Esophagus squamous epithelium (tissue), 5 donors: ENCODE measurements at places on chromosomes 3 and 15.

DNA sequence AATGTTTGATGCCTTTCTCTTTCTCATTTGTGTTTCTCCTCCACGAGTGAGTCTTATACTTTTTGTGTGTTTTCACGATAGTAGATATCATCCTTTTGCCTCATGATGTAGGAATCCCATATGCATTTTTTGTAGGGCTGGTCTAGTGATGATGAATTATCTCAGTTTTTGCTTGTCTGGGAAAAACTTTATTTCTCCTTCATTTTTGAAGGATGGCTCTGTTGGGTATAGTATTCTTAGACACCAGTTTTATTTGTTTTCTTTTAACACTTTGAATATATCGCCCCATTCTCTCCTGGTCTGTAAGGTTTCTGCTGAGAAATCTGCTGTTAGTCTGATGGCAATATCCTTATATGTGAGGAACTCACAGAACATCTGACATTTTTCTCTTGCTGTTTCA lies 18.3 kb downstream of the CEP63 start:
- no peak for DNase-seq

GRCh38 chr15:29750754-29751153 lies 71.5 kb downstream of the TJP1 start:
- no peak for DNase-seq

GRCh38 chr3:190182418-190183043 lies 61.8 kb upstream of the P3H2 start:
- DNase-seq, result no peak

- DNase-seq, result no peak
These were observed 91.8 kb downstream of the ABHD5 start for GRCh38 chr3:43782541-43782940.

- DNase-seq, result no peak
These were observed 34.5 kb downstream of the RUVBL1 start for GRCh38 chr3:128089135-128089534.

- no peak for DNase-seq
These were observed 2.1 kb upstream of the DOCK3 start for GRCh38 chr3:50672656-50673055.

DNA sequence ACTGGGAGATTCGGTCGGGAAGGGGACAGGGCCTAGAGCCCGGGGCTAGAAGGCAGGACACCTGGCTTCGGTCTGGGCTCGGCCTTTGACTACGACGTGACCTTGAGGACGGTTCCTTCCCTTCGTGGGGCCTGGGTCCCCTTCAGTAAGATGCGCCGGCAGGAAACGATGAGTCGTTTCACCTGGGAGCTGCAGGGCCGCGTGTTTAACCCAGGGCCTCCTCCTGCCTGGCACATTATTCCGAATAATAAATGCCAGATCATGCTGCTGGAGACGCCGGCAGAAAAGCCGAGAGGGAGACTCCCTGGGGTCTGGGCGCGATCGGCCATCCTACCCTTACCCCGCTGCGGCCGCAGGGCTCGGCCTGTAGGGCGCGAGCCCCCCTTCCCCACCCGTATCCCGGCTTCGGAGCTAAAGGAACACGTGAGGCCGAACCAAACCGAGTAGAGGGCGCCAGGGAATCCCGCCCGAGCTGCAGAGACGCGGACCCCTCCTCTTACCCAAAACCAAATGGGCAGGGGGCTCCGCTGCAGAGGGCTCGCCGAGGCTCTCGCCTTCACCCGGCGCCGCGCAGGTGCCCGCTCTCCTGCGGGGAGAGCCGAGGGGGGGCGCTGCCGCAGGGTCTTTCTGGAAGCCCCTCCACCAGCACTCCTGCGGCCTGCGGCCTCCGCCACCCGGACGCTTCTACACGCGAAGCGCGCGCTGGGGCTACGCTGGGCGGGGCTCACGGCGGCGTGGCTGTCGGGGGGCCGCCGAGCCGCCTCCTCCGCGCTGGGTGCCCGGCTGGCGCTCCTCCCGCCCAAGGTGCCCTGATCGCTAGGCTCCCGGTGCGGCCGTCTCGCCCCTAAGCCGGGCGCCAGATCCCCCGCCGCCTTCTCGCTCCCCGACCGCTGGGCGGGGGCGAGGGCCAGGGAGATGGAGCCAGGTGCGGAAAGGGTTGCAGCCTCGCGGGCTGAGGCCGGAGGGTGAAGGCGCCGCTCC lies at the start of gene BDH1:
Gene BDH1, minus strand, starts transcription at position 688 of the 981 bp plus-strand sequence. CDS start 9,525 bp downstream, outside the sequence.
- DNase-seq, result no peak

GRCh38 chr3:36428445-36428844 lies 48.1 kb downstream of the STAC start:
- no peak for DNase-seq

GRCh38 chr3:114962189-114962588 lies 184.9 kb downstream of the ZBTB20 start:
- no peak for DNase-seq

DNA sequence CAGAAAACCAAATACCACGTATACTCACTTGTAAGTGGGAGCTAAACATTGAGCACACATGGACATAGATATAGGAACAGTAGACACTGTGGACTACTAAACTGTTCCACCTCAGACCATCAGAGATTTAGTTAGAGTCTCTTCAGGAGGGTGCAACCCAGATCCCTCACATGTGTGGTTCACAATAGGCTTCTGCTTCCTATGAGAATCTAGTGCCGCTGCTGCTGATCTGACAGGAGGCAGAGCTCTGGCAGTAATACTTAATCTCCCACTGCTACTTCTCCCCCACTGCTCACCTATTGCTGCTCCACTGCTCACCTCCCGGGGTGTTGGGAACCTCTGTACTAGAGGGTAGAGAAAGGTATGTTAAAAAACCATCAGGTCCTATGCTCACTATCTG lies 533.3 kb downstream of the NSUN3 start:
- DNase-seq, result no peak

- no peak for DNase-seq
These were observed 63.4 kb upstream of the LEKR1 start for GRCh38 chr3:156762631-156763185.

GRCh38 chr3:170467007-170467406 lies 48.3 kb downstream of the CLDN11 start:
- no peak for DNase-seq

DNA sequence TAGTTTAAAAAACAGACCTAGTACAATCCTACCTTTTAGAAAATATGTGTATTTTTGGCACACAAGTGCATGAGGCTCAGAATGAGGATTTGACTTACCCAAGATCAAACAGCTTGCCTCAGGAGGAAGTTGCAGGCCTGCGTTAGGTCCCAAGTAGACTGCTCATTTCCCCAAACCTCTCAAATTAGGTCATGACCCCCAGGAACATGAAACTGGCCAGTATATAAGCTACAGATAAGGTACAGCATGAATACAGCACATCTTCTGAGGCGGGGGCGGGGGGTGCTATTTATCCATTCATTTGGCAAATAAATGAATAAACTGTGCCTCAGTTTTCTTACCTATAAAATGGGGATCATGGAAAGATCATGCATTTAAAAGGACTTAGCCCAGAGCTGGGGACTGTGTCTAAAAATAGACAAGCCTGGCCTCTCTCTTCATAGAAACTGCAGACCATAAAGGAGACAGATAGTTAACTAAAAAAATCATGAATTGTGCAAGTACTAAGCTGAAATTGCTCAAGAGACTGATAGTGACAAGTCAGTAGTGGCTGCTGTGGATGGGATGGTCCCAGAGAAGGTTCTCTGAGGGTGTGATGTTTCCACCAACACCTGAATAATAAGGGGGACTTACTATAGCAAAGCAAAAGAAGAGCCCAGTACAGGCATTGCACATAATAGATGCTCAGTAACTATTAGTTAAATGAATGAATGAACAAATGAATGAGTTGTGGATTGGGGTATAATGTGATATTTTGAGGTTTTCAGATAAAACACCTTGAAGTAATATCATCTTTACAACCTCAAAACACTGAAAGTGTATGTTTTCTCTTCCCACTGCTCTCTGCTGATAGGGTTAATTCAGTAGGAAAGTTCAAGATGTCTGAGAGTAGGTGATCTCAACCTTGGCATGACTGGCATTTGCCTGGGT lies 258.5 kb upstream of the PROK2 start:
- DNase-seq, result no peak

GRCh38 chr3:41148478-41148877 lies 50.8 kb upstream of the CTNNB1 start:
- DNase-seq, result no peak

DNA sequence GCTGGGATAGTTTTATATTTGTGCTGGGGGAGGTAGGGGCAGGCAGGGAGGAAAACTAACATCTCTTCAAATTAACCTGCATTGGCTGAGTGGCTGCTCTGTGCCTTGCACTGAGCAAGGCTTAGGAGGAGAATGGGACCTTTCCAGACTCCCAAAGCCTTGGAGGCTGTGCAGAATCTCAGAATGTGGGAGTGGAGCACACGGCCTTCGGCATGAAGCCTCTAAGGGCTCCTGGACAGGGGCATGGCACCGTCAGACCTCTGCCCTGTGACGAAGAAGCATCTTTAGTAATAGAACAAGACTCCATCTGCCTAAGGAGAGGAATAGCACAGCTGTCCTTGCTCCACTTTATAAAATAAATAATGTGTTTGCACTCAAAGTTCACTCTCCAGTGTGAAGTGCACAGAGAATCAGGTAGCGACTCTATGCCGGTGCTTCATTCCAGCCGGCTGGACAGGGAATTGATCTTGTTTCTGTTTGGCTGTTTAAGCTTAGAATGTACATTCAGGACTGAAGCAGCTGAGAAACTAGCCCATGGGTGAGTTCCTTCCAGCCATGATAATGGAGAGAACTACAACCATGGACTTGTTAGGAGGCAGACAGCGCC lies 228.5 kb upstream of the ADAMTS9 start:
- DNase-seq, result no peak
